Activated CD4-positive, alpha-beta T cell treated with anti-CD3 and anti-CD28 coated beads, Interleukin-2, amount 10 ng/mL, durations not matched to agents 7 days and 5 days (primary cell): ENCODE measurements at places on chromosomes 1 and 21. TPM values are rescaled to one million over a fixed set of nuclear protein-coding genes. Genes with fewer than 3 reads are reported as not detected.
A peak's percentile ranks its signal among the peaks of the same experiment; 100 is the strongest.

The PLA2G2C gene
- total RNA-seq = not detected

DNA sequence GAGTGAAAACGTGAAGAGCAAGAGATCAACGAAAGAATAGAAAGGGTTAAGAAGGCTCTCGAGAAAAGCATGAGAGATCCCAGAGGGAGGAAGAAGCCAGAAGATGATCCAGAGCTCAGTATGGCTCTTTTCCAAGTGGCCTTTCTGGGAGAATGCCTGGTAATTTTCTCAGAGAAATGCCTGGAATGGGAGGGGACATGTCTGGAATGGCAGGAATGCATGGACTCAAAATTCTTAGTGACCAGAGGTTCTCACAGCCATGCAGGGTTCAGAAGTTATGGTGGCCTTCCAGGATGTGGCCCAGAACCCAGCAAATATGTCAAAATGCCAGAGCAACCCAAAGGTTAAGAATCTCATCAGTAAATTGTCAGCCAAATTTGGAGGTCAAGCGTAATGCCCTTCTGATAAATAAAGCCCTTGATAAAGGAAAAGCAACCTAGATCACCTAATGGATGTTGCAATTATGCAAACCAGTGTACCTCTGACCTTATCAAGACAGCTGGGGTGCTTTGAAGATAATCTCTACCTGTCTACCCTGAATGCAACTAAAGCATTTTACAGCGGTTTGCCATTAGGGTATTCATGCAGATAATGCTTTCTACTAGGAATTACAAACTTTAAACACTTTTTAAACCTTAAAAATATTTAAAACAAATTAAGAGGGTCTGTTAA lies 53.1 kb downstream of the NBPF6 start:
- DNase-seq = no peak

GRCh38 chr1:31373897-31374486 lies 1.1 kb upstream of the FABP3 start:
- no peak for DNase-seq

DNA sequence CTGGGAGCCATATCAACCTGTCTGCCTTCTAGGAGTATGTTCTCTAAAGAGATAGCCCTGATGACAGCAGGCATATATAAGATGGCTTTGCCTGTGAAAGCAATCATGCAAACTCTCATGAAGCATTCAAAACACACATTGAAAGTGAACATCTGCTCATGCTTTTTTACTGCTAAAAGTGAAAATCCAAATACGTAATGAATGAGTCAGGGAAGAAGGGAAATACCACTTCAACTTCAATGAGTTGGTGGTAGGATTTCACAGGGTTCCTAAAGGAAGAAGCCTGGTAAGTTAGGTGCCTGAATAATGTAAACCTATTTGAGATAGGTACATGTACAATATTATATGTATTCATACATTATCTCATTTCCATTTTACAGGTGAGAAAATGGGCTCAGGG lies 50.5 kb upstream of the SLFNL1 start:
- DNase-seq = no peak

The CDC42BPA gene
- total RNA-seq = 3.6 TPM

GRCh38 chr1:237124856-237125462 lies 83.0 kb downstream of the RYR2 start:
- DNase-seq = no peak

- no peak for DNase-seq
These were observed 8.2 kb downstream of the SPATA46 start for GRCh38 chr1:162368451-162368850.

The PALMD gene
- total RNA-seq = not detected

- peak; percentile 75 for DNase-seq
These were observed at the start of gene TRIM46 for GRCh38 chr1:155173478-155174323. Gene TRIM46, plus strand, starts transcription at chr1:155173849. Its CDS starts 118 bp downstream, at chr1:155173967.

The MTMR11 gene
- total RNA-seq = 2.1 TPM

The KRTAP15-1 gene
- not detected for total RNA-seq

DNA sequence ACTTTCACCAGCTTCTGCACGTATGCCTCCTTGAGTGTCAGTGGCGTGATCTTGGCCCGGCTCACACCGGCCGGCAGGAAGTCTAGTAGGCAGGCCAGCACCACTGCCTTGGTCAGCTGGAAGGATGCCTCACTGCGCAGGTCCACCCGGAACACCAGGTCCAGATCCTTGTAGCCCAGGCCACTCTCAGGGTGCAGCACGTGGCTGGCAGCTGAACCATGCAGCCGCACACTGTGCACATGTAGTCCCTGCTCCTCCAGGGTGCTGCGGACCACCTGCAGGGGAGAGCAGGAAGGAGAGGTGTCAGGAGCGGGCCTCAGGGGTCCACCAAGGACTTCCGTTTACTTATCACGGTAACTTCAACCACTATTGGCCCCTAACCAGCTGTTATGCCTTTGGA lies 6.0 kb downstream of the TENT5B start:
- DNase-seq = no peak

DNA sequence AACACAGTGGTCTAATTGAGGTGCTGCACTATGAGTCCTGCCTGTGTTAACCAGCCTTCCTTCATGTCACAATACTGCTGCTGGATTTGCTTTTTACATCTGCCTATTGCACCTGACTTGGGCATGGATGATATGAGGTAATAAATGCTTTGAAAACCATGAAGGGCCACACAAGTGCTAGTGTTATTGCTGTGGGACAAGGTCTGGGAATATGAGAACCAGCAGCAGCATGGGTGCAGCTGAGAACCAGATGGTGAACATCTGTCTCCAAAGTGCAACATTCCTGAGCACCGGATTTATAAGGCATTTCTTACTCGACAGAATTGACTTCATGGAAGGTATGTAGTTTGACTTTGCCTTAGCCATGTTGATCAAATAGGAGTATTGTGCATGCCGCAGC lies 16.6 kb downstream of the TRIM45 start:
- no peak for DNase-seq

- DNase-seq = no peak
These were observed 66.1 kb upstream of the PROX1 start for GRCh38 chr1:213921712-213922111.

GRCh38 chr21:46294647-46295176 lies 8.6 kb downstream of the YBEY start:
- DNase-seq = no peak

DNA sequence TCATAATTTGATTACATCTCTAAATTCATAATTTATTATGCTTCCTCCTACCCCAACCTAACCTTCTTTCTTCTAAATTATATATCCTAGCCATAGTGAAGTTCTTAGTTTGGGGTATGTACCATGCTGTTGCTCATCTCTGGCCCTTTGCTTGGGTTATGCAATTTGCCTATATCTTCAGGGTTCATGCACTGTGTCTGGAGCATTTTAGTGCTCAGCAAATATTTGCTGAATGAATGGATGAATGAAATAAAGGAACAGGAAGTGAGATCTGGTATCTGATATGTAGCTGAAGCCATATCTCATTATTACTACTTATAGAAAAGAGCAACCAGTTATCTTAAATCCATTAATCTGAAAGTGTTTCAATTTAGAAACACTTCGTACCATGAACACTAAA lies 137.6 kb downstream of the GPATCH2 start:
- DNase-seq = no peak

DNA sequence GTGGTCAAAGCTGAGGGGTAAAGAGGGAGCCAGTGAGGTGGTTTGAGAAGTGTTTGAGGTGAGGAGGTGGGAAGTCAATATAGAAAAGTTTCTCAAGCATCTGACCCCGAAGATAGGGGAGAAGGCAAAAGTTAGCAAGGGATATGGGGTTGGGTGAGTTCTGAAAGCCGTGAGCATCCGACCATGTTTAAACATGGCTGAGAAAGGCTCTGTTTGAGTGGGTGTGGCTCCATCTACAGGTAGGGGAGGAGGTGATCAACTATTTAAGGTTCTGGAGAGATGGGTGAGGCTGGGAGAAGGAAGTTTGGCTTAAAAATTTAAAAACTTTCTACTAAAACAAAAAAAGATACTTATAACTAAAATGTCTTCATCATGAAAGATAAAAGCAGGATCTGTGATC lies 273.8 kb downstream of the KCNJ6 start:
- DNase-seq = peak; percentile 45

The UBE2Q1 gene
- total RNA-seq = 106 TPM

GRCh38 chr21:36403713-36404112 lies 18.5 kb downstream of the CHAF1B start:
- DNase-seq = no peak

- DNase-seq = no peak
These were observed 65.2 kb downstream of the TMCO4 start for GRCh38 chr1:19734472-19734999.

- DNase-seq = no peak
These were observed 219.2 kb downstream of the PTPRC start for GRCh38 chr1:198858033-198858432.

GRCh38 chr1:164256456-164256855 lies 302.5 kb upstream of the PBX1 start:
- DNase-seq = no peak

The IGSF5 gene
- total RNA-seq = not detected

DNA sequence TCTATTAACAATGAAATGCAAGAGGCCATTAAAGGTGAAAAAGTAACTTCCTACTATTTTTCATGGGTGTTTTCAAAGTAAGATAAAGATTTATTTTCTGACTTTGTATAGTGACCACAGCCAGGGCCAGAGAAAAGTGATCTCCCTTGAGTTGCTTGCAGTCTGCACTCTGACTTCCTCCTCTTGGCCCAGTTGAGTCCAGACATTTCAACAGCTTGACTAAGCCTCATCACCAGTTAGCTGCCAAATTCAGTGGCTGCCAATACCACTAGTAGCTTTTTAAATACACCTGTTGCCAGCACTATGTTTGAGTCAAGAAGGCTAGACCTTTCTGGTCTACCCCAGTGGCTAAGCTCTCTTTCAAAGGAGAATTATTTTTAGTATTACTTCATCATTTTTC lies 3.7 kb upstream of the NEK7 start:
- no peak for DNase-seq

DNA sequence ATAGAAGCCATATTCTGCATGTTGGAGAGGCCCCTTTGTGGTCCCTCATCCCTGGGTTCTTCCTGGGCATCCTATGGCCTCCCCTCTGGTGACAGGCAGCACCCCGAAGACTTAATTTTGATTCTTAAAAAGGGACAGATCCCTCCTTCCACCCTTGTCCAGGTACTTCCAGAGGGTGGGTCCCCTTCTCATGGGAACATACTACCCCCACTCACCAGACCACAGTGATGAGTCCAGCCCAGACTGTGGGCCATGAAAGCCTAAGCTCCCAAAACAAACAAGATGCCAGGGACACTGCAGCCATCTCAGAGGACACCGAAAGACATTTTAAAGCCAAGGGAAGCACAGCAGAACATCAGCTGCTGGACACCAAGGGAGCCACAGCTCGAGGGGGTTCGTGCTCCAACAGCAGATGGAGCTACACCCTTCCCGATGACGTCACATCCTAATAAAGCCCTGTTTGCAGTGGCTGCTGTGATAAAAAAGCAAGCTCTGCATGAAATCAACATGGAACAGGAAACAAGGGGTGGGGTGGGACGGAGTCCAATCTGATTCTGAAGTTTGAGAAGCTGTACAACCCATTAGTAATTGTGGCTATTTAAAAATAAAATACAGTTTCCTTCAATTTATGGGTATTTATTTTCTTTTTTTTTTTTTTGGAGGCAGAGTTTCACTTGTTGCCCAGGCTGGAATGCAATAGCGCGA lies 32.4 kb downstream of the GNB1 start:
- peak; percentile 29 for DNase-seq

DNA sequence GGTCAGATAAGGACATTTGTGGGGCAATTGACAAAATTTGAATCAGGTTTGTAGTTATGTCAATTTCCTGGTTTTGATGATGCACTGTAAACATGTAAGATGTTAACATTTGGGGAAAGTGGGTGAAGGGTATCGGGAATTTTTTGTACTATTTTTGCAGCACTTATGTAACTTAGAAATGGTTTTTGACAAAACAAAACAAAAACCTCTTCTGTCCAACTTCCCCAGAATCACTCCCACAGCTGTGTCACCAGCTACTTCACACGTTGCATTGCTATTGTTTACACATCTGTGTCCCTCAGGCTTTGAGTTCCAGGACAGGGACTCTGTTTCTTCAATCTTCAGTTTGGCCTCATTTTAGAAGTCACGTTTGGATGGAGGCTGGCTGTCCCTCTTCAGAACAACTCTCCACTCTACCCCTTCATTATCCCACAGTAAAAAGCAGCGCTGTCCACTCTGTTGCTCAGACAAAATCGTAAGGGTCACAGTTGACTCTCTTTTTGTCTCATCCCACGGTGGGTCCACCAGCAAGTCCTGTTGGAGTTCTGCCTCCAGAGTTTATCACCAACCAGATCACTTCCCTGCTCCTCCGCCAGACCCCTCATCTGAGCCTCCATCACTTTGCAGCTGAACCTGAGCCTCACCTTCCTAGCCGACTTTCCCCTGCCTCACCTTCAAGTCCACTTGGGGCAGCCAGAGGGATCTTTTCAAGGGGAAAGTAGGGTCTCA lies 63.2 kb downstream of the NENF start:
- DNase-seq = no peak

The OR2T27 gene
- not detected for total RNA-seq

GRCh38 chr1:25799352-25799934 lies 550 bp upstream of the SELENON start:
- DNase-seq = no peak

DNA sequence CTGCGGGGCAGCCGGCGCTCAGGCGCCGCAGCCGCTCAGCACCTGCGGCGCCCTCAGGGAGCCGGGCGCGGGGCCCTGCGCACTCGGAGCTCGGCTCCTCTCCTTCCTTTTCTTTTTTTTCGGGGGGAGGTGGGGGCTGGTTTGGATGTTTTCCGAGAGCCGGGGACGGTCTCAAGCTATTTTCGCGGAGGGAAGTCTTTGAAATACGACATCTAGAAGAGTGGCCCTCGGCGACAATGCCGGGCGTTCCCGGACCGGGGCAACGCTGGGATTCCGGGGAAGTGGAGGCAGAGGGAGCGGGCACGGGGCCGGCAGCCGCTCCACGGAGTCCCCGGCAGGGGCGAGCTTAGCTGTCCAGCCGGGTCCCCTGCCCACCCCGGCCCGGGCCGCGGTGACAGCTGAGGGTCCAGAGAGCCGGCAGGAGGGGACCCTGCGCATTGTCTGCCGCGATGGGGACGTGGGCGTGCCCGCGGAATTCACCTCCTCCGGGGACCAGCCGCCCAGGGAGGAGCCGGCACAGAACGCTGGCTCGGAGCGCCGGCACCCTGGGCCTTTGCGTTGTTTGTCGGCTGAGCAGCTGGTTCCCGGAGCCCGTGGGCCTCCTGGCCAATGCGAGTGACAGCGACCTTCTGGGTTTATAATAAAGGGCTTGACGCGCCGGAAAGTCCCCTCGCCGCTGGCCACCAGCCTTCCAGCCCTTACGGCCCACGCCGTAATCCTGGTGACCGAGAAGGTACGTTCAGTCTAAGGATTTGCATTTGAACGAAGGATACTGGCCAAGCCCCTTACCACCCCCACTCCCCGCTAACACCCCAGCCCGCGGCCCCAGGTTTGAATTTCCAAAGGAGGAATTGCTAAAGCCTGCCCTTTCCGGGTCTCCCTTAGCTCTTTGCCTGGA lies 582 bp downstream of the SLC37A1 start:
- DNase-seq = peak; percentile 63

The AMPD1 gene
- total RNA-seq = not detected
